ENCODE measurements at places on chromosomes 2 and 18.

- DNase-seq: no peak
Measured at GRCh38 chr2:152518641-152519580, 183.9 kb downstream of the FMNL2 start.

GRCh38 chr18:46042571-46043123 lies 29.4 kb downstream of the PSTPIP2 start:
- DNase-seq: peak; percentile 41

DNA sequence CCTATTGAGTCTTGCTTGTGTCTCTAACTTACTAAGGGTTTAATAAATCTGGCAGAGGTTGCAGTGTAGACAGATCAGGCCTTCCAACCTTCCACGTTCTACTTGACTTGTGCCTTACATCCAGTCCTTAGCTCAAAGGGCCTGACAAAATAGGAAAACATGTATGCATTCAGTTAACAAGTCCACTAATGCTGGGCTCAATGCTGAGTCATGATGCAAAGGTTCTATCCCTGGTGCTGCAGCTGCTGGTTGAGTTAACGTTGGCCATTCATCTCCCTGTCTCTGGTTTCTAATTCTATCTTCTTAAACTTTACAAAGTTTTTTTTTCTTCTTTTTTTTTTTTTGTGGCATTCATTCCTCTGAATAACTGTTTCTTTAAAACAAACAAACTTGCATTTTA lies 46.3 kb upstream of the ITGB6 start:
- no peak for DNase-seq

GRCh38 chr2:218975060-218975777 lies 9.8 kb downstream of the FEV start:
- no peak for DNase-seq

GRCh38 chr2:182522405-182522896 lies 95.6 kb upstream of the PDE1A start:
- no peak for DNase-seq

- DNase-seq: no peak
Measured at GRCh38 chr2:234949762-234950434, 1.9 kb upstream of the SH3BP4 start.

DNA sequence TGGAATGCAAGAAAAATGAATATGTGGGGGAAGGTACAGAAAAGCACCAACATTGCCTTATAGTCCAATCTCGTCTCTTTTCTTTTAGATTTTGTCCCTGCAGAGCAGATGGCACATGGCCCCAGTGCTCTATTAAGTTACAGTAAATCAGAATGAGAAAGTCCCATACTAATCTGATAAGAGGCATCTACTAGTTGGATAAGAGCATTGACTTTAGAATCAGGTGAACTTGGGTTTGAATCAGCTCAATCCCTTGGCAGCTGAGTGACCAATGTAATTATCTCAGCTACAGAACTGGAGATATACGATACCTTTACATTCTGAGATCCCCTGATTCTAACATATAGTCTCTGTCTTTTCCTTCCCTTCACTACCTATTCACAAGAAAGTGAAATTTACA lies 54.8 kb upstream of the PDE1A start:
- no peak for DNase-seq

DNA sequence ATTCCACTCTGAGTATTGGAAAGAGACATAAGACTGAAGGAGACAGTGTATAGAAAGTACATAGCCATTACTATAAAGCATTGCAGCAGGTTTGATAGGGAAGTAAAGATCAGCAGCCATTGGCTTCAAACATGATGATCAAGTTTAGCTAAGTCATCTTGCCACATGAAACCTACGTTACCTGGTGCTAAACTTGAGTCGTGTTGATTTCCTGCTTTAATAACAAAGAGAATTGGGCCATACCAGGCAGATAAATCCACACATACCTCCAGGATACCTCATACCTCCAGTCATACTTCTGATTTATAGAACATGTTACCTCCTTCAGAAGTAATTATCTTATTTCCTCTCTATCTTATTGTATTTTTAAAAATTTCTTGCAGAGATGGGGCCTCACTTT lies 10.3 kb upstream of the KYNU start:
- DNase-seq: peak; percentile 11

- no peak for DNase-seq
Measured at GRCh38 chr18:5214583-5215351, 17.7 kb upstream of the AKAIN1 start.

GRCh38 chr2:88188748-88189147 lies 18.6 kb downstream of the THNSL2 start:
- DNase-seq: peak; percentile 22

DNA sequence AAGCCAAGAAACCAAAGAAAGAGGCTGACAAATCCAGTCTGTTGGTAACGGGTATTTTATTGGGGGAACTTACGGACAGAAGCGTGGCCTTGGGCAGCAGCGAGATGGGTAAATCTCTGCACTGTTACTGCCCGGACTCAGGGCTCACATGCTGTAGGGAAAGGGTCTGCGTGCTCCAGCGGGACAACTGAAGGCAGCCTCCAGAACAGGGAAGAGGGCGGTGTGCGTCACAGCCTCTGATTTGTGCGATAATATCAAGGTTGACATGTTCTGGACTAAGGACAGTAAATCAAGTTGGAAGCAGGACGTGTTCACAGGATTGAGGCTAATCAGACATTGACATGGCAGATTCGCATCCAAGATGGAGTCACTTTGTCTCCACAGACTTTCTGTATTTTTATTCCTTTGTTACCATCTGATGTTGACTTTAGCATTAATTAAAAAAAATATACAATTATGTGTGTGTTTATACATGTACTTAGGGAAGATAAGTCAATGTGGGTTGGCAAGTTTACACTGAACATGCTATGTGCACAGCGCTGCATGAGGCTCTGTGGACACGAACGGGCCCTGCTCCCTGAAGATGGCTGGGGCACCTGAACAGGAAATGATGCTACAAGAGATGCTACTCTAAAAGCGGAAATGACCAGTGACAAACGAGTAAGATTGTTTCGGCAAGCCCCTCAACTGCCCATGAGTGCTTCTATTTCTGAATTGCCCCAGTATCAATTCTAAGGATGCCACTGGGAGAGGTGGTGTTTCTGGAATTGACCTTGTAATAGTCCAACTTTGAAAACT lies 22.6 kb upstream of the DCDC2C start:
- DNase-seq: no peak

DNA sequence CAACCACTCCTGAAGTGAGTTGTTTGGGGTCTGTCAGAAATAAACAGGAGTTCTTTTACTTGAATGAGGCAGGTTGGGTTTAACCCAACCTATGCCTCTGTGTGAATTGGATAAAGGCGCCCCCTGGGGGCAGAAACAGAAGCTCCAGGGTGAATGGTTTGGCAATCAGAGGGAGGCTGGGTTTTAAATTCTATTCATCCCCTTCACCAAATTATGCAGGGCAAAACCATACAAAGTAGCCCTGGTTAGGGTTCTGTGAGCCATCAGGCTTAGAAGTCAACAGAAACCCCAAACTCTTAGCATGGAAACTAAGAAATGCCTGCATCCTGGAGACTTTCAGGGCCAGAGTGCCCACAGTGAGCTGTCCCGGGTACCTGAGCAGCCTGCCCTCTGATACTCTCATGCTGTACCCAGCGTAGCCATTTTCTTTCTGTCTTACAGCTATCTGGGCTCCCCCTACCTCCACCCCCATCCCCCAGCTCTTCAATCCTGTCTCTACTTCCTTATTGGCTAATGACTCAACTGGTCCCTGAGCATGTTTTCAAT lies 241.5 kb downstream of the ICOS start:
- DNase-seq: peak; percentile 15

- DNase-seq: no peak
Measured at GRCh38 chr2:8608411-8608954, 73.4 kb upstream of the ID2 start.

DNA sequence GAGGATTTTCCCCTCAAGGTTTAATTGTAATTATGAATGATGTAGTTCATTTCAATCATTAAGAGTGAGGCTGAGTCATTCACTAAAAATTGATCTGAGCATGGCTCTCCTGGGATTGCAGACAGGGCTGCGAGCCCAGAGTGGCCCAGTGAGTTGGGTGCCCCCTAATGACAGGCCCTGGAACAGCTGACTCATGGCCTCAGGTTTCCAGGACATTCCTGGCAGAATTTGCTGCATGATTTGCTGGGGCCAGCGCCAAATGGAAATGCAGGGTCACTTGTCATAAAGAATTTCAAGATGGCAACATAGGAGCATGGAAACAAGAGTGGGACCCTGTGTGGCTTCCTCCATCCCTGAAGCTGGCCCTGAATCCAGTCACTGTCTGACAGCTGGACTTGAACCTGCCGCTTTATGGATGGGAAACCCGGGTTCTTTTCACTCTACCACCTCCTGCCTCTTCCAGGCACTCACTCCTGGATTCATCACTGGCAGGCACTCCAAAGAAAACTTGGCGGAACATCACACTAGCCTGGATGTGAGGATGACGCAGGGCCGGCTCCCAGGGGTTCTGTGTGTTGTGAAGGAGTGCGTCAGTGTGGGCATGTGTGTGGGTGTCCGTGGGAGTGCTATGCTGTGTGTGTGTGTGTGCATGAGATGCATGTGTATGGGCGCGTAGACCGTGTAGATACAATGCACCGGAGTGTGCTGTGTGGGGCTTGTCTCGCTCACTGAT lies 15.2 kb downstream of the OTOF start:
- peak; percentile 30 for DNase-seq

GRCh38 chr18:79540161-79540903 lies 139.3 kb upstream of the CTDP1 start:
- DNase-seq: no peak

DNA sequence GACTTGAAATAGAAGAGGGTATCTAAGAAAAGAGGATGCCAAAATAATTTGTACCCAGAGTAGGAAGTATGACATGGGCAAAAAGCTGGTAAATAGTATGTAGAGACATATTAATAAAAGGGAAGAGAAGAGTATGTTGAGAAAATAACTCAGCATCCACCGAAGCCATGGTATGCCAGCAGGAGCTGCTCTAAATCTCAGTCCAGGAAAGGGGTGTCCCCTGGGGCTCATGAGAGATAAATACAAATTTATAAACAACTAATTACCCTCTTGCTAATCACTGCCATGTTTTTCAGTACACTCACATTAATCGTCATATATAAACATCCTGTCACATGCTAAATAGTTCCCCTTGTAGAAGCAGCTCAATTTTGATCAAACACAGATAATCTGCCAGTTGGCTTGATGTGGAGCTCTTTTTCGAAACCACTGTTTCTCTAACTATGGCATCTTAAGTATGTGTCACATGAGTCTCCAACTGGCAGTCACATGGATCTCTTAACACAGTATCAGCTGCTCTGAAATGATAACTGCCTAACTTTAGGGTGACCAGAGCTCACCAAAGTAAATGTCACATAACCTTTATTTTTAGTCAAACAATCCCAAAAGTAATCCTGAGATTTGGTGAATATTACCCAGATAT lies 31.9 kb downstream of the EXOC6B start:
- peak; percentile 5 for DNase-seq

DNA sequence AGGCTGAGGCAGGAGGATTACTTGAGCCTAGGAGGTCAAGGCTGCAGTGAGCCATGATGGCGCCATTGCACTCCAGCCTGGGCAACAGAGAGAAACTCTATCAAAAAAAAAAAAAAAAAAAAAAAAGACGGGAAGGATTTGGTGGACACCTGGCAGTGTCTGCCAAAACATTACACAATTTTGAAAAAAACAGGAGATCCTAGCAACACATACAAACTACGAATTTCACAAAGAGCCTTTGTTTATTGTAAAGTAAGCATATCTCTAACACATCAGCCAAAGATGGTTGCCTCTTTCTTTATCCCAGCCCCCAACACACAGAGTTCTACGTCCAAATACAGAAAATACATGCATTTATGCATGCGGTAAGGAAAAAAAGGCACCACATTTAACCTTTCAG lies 7.6 kb downstream of the GPR45 start:
- DNase-seq: no peak

DNA sequence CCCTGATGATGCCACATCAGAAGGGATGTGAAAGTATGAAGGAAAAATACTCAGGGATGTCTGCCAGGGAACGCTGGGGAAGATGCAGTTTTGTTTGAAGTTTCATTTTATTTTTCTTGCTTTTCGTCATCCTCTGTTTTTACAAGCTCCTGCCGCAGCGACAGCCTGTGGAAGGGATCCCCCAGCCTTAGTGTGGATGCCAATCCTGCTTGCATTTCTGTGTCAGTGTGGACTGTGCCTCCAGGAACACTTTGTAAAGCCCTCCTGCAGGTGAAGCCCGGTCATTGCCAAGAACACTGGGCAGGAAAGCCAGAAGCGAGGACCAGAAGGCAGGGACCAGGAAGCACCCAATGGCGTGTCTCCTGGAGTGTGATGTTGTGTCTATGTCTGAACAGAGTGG lies 234.3 kb downstream of the SEPTIN10 start:
- DNase-seq: no peak

DNA sequence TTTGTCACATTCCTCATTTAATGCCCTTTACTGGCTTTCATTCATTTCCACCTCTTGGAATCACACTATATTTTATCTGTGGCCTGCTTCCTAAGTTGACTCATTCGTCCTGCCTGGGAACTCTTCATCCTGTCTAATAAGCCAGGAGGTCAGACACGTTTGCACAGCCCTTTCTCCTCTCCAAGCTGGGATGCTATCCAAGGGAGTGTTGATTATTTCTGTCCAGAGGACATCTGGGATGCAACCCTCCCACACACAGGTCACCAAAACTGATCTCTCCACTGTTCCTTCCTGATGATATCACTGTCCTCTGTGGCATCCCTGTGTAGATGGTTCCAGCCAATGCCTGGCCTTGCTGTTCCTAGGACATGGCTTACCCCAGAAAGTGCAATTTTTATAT lies 79.8 kb upstream of the NOSTRIN start:
- DNase-seq: no peak

DNA sequence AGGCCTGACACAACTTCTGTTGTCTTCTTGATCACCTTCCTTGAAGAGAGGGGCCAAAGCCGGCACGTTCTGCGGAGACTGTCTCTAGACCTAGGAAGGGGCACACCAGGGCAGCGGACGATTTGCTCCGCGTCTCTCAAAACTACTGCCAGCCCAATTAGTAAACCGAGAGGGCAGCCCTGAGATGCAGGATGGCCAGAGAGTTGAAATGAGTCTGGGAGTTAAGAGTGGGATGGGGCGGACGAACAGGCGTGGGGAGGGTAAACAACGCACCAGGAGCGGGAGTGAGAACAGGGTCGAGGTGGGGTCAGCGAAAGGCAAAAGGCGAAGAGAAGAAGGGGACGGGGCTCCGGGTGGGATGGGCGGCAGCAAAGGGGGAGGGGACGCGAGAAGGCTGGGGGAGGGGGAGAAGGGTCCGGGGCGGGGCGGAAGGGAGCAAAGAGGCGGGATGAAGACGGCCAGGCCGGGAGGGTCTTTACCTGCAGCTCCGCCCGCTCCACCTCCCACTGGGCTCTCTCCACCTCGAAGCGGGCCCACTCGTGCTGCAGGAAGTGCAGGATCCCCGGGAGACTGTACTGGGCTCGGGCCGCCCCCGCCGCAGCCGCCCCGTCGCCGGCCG lies 476 bp downstream of the STRN start:
- DNase-seq: no peak
